ENCODE measurements at places on chromosomes 13 and 19. TPM values are rescaled to one million over a fixed set of nuclear protein-coding genes. Genes with fewer than 3 reads are reported as not detected.

DNA sequence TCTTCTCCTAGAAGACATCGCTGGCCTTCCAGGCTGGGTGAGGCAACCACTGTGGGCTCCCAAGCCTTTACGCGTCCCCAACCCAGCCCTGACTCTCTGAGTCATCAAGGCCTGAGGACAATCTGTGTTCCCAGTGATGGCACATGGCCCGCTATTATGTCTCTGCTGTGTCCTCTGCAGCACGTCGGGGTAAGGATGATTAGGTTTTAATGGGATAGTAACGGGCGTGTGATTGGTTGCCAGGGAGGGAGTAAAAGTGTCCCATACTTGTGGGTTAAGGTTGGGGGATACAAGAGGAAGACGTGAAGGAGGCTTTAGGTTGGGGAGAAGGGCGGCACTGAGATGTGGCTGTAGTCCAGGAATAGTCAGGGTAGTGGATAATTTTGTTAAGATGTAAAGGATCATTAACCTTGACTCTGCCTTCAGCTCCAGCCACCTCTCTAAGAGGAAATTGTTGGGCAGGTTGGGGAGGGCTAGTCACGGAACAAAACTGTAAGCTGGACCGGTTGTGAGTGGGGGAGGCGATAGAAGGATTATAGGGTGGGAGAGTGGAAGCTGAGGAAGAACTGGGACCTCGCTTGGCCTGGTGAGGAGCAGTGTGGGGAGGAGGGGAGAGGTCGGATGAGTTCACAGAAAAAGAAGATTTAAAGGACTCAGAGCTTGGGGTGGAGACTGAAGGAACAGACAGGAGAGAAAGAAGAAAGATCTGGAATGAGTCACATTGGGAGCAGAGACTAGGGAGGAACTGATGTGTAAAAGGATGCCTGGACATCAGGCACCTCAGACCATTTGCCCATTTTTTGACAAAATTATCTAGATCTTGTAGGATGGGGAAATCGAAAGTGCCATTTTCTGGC, 27.9 kb upstream of the IGFL1 start:
- no peaks in the 10 kb centered on the region for H3K4me1 ChIP-seq
- H3K27ac ChIP-seq, result no peak overlapping the region
- DNase-seq, result no peak
- no peaks in the 10 kb centered on the region for H3K36me3 ChIP-seq

GRCh38 chr13:98253526-98253925, 76.5 kb upstream of the RNF113B start:
- H3K4me1 ChIP-seq, result no peaks in the 10 kb centered on the region
- no peaks in the 10 kb centered on the region for H3K27me3 ChIP-seq
- H3K27ac ChIP-seq, result no peak overlapping the region
- no peaks in the 10 kb centered on the region for H3K36me3 ChIP-seq

GRCh38 chr13:67140006-67140405, 90.1 kb downstream of the PCDH9 start:
- DNase-seq, result no peak
- H3K27ac ChIP-seq, result no peak overlapping the region
- H3K27me3 ChIP-seq, result no peaks in the 10 kb centered on the region
- H3K36me3 ChIP-seq, result no peaks in the 10 kb centered on the region
- H3K4me3 ChIP-seq, result no peak overlapping the region

- no peaks in the 10 kb centered on the region for H3K27me3 ChIP-seq
- H3K4me1 ChIP-seq, result peaks cover 35% of the 10 kb centered on the region
- no peak for DNase-seq
- H3K36me3 ChIP-seq, result no peaks in the 10 kb centered on the region
- H3K4me3 ChIP-seq, result no peak overlapping the region
Observed at GRCh38 chr19:58563823-58564222, 5.4 kb upstream of the UBE2M start.

Gene CNN1
- not detected for total RNA-seq

Gene APOC1
- total RNA-seq, result 5.2 TPM

Data from naive thymus-derived CD4-positive, alpha-beta T cell (primary cell).